ENCODE measurements at places on chromosomes 4 and X.

DNA sequence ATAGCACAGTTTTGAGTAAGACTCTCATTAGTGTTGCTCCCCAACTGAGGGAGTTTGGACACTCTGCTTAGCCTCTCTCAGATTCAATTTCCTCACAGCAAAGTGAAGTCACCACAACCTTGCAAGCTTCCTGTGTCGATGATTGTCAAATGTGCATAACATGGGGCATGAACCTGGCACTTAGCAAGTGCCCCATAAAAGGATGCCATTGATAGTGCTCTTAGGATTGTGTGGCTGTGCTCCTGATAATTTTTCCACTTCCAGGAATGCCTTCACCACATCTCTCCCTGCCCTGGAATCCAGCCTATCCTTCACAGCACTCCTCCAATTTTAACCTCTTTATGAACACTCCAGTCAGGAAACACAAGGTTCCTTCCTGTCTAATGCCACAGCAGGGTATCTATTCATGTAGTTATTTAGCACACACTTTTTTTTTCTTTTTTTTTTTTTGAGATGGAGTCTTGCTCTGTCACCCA is 309.4 kb downstream of the PPP3CA start:
- DNase-seq: peak; percentile 10

GRCh38 chr4:76270244-76271175 is 19.0 kb downstream of the FAM47E start:
- DNase-seq: no peak

DNA sequence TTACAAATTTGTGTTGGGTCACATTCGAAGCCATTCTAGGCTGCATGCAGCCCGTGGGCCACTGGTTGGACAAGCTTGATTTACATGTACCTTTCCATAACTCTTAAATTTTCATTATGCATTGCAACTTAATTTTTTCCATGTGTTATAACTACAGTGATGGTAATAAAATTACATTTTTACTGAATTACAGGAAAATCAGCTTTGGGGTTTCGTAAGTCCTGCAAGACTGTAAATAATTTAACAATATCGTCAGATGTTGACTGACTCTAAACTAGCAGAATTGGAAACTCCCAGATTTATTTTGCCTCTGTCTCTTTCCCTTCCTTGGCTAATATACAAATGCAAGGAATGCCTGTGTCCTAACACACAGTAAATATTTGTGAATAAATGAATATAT is 88.0 kb upstream of the RAPGEF2 start:
- DNase-seq: no peak

GRCh38 chrX:153336121-153336894 is 2.4 kb downstream of the ZNF275 start:
- DNase-seq: no peak

GRCh38 chr4:41303372-41304118 is 46.8 kb downstream of the UCHL1 start:
- no peak for DNase-seq

GRCh38 chr4:143399113-143399949 is 62.7 kb downstream of the GAB1 start:
- peak; percentile 30 for DNase-seq

DNA sequence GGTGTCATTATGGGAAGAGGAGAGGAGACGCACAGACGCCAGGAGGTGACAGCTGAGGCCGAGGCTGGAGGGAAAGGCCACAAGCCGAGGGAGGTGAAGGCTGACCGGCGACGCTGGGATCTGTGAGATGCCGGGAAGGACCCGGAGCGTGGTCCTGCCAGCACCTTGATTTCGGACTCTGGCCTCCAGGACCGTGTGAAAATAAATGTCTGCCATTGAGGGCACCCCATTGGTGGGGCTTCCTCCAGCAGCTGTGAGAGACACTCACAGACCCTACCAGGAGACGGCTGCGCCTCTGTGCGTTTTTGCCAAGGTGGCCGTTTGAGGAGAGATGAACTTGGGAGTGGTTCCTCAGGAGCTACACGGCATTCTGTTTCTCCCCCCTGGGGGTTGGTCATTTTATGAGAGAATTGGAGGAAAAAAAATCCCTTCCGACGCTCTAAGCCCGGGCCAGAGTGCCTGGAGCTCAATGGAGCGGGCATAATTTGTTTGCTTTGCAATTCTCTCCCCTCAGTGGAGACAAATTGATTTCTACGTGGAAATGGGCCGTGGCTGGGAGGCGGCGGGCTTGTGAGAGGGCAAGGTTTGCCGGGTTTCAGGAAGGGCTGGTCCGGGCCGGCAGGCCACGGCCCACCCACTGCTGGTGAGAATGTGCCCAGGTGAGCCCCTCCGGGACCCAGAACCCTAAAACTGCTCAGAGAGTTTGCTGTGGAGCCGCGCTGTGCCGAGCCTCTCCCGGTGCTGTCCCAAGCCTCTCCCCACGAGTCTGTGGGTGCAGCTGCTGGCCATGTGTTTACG is 53.9 kb downstream of the CPZ start:
- DNase-seq: no peak

DNA sequence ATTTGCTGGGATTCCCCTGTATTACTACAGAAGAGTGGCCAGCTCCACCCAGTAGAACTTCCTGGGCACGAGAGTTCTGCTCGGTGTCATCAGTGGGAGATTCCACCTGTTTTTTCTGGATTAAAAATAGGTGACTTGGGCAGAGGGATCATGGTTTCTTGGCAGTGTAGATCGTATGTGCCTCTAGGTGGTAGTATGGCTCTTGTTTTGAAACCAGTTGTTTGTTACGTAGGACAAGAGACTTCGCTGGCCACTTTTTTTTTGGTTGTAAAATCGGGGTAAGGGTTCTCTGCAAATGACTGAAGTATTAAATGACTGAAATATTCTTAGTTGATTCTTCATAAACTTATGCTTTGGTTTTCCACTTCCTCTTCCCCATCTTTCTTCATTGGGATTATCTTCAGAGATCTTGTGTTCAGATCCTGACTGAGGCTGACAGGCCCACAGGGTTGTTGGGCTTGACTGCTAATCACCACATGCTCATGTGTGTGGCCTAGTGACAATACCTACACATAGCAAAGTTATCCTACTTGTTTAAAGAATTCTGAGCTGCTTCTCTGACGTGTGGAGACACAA is 43.8 kb upstream of the WDR1 start:
- DNase-seq: no peak

DNA sequence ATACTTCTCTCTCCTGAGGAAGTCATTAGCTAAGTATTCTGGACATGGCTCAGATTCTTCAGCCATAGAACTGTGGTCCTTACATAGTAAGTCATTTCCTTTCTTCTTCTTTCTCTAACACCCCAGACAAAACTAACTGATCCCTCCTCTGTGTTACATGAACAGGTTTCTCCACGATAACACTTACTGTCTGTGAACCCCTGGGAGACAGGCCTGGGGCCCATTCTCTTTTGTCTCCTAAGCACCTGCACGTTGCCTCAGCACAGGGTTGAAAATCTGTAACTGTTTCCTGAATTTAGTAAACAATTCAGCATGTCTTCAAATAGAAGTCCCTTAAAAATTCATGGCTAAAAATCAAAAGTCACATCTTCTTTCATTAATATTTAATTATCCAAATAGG is 24.7 kb downstream of the APBB2 start:
- DNase-seq: no peak

DNA sequence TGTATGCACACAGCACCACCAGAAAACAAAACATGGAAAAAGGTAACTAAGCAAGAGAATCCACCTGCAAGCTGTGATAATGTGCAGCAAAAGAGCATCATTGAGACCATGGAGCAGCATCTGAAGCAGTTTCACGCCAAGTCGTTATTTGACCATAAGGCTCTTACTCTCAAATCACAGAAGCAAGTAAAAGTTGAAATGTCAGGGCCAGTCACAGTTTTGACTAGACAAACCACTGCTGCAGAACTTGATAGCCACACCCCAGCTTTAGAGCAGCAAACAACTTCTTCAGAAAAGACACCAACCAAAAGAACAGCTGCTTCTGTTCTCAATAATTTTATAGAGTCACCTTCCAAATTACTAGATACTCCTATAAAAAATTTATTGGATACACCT is 90.2 kb downstream of the TET2 start:
- DNase-seq: no peak

GRCh38 chrX:135000516-135000915 is 9.7 kb downstream of the SMIM10 start:
- DNase-seq: peak; percentile 14

GRCh38 chrX:63330681-63331080 is 20.5 kb downstream of the SPIN4 start:
- peak; percentile 37 for DNase-seq

- peak; percentile 21 for DNase-seq
Measured at GRCh38 chrX:23554304-23554703, 113.0 kb upstream of the PRDX4 start.

- peak; percentile 25 for DNase-seq
Measured at GRCh38 chr4:109989044-109989443, 76.4 kb downstream of the EGF start.

- no peak for DNase-seq
Measured at GRCh38 chrX:143121477-143121876, 95.7 kb downstream of the SPANXN4 start.

DNA sequence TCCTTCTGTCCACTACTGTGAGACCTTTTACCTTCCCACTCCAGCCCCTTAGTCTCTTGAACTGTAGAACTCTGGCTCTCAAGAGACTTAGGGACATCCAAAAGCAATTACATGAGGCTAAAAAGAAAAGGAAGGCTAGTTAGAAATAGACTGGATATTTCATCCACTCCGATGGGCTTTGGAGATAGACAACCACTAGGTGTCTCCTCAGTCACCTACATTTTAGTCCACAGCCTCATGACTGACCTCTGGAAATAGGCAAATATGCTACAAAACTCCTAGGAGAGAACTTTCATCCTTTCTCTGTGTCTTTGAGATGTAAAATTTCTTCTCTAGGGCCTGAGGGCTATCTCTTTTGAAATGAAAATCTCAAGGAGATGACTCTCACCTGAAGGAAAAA is 45.1 kb upstream of the LAMP2 start:
- DNase-seq: peak; percentile 22

- DNase-seq: no peak
Measured at GRCh38 chr4:36012503-36012902, 231.8 kb downstream of the ARAP2 start.

- DNase-seq: no peak
Measured at GRCh38 chrX:15600745-15601144, at the start of gene ACE2. Gene ACE2 (minus strand): TSS chrX:15600960. CDS start chrX:15600911, 49 bp downstream.

DNA sequence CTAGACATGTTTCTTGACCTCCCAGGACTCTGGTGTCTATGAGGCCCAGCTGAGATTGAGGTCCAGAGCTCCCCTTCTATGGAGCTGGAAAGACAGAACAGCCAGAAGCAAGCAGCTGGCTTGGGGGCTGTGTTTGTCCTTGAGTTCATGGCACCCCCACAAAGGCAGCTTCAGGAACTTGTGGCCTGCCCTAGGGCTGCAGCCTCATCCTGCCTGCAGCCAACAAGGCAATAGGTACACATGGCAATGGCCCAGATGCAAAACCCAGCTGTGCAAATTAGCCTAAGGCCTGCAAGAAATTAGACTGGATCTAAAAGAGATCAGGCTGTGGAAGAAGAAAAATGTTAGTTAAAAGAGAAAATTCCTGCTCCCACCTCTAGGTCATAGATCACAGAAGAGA is 131.7 kb upstream of the NALF2 start:
- no peak for DNase-seq

GRCh38 chr4:26178854-26179253 is 142.0 kb upstream of the RBPJ start:
- no peak for DNase-seq

DNA sequence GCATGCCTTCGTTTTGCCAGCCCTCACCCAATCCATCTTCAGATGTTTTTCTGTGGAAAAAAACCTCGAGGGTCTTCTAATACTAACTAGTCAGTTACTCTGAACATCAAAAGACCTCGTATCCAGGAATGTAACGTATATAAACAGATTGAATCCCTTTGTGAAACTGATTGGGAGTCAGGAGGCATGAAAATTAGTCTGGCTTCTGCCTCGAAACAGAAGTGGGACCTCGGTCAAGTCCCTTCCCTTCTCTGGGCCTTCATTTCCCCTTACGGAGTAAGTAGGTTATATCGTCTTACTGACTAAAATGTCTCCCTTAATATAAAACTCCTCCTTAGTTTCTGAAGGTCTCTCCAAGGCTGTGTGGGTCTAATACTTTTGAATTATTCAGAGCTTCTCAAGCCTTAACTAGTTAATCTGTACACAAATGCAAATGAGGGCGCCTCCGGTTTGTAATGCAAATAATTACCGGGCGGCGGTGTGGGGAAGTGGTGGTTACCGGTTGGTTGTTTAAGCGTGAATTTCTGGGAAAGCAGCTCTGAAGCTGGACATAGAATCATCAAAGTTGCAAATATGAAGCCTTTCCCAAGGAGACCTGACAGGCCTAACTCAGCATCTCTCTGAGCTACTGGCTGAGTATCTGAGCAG is 11.4 kb upstream of the NKRF start:
- no peak for DNase-seq

DNA sequence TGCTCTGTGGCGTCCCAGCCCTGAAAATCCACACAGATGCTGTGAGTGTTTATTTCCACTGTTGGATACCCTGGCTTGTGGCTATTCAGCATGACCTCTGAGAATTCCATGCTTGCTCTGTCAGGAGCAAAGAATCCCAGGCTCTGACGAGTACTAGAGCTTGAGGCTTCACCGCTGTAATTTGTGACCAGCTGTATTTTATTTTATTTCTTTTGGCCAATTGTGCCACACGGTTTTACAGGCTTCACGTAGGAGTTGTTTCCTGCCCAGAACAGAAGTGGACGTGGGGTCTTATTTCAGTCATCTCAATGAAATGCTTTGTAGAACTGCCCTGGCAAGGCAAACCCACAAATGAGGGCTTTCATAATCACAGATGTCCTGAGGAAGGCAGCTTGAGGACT is 69.4 kb upstream of the CLDN34 start:
- DNase-seq: peak; percentile 88

GRCh38 chr4:42642101-42642797 is 14.7 kb downstream of the ATP8A1 start:
- DNase-seq: no peak

GRCh38 chr4:121057466-121057922 is 14.8 kb downstream of the NDNF start:
- DNase-seq: no peak

GRCh38 chrX:65679071-65679540 is 11.7 kb downstream of the MSN start:
- peak; percentile 74 for DNase-seq

DNA sequence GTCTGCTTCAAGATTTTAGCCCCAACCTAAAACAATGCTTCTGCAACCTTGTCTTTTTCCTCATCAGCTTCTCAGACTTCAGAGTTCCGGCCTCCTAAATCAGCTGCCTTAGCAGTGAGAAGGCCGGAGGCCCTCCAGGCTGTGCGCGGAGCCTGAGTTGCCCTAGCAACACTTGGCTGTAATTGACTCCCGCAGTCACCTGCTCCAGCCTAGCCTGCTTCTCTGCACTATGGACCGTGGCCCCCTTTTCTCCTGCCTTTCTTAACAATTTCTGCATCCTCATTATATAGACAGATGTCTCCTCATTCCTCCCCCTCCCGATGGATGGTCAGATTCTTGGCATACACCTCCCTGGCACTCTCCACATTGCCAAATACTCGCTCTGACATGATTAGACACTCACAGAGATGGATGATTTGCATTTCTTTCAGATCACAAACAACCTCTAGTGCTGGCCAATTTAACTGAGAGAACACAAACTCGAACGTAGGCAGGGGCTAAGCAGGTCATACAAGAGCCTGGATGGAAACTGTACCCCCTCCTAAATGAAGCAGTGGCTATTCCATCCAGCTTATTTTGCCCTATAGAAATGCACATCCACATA is 9.5 kb upstream of the HUWE1 start:
- no peak for DNase-seq
